ENCODE measurements at places on chromosomes 12 and 14.

DNA sequence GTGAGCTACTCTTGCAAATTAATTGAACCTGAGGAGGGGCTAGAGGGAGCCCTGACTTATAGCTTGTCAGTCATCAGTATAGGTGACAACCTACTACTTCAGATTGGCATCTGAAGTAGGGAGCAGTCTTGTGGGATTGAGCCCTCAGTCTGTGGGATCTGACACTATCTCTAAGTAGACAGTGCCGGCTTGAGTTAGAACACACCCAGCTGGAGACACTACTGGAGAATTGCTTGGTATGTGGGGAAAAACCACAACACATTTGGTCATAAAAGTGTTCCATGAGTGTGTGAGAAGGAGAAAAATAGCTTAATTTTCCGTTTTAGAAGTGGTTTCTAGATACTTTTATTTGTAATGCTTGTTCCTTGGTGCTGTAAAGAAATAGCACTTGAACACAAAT lies 30.5 kb upstream of the DDHD1 start:
- no peak for DNase-seq

- DNase-seq, result no peak
Observed at GRCh38 chr14:70898111-70898745, 9.0 kb upstream of the PCNX1 start.

DNA sequence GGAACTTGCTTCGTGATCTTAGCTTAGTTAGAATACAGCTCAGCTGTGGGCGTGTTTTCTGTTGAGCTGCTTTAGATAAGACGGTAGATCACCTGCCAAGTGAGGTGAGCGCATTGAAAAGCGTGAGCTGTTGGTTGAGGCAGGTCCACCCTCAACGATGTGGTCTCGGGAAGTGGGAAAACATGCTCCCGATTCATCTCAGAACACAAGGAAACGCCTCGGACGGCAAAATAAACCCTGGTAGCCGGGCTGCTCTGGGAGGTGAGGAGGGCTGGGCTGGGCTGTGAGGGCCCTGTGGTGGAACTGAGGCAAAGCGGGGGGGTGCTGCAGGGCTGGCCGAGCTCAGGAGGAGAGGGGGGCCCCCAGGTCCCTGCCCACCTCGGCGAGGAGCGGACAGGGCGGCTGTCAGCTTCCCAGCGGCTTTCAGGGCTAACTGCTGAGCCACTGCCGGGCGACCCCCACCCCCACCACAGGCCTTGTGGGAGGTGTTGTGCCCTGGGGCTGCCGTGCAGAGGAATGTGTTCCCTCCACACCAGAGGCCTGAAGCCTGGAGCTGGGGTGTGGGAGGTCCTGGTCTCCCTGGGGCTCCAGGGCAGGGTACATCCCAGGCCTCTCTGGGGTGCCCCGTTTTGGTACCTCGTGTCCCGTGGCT lies 30.7 kb downstream of the NOC4L start:
- no peak for DNase-seq

DNA sequence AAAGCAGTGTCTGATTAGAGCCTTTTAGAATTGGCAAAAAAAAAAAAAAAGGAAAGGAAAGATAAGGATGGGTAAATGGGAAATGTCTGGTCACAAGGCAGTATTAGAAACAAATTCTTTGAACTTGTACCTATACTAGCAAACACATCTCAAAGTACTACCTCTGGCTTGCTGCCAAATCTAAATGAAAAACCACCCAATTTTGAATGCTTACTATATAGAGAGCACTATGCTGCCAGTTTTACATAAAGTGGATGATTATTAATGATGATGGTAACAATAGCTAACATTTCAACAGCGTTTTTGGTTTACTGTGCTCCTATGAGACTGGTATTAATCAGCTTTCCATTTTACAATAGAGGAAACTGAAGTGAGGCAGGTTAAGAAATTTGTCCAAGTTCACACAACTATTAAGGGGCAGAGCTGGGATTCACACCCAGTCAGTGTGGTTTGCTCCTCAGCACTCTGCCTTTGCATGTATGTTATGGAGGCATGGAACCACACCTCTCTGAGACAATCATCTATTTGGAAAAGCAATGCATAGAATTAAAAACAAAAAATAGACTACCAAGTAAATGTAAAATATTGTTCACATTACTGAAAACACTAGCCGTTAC lies 34.2 kb downstream of the ATP2B1 start:
- no peak for DNase-seq

- no peak for DNase-seq
Observed at GRCh38 chr14:52706286-52706685, 714 bp upstream of the PSMC6 start.

- DNase-seq, result peak; percentile 60
Observed at GRCh38 chr14:99604766-99605298, 825 bp upstream of the CCDC85C start.

GRCh38 chr14:53003776-53004175 lies 52.9 kb upstream of the FERMT2 start:
- no peak for DNase-seq

GRCh38 chr14:106487600-106487999 lies 961.2 kb downstream of the TMEM121 start:
- no peak for DNase-seq

DNA sequence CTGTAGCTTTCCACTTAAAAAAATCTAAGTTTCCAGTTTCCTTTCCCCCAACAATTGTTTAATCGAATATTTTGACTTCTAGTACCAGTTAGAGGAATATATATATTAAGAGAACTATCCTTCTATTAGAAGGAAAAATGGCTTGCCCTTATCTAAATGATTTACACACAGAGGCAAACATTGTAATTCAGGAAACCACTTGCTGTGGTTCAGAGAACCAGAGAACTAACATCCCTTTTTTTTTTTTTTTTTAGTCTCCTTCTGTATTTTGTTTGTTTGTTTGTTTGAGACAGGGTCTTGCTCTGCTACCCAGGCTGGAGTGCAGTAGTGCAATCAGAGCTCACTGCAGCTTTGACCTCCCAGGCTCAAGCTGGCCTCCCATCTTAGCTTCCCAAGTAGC lies 746.6 kb downstream of the VRK1 start:
- DNase-seq, result no peak

GRCh38 chr14:30553311-30553989 lies 5.5 kb upstream of the G2E3 start:
- no peak for DNase-seq

DNA sequence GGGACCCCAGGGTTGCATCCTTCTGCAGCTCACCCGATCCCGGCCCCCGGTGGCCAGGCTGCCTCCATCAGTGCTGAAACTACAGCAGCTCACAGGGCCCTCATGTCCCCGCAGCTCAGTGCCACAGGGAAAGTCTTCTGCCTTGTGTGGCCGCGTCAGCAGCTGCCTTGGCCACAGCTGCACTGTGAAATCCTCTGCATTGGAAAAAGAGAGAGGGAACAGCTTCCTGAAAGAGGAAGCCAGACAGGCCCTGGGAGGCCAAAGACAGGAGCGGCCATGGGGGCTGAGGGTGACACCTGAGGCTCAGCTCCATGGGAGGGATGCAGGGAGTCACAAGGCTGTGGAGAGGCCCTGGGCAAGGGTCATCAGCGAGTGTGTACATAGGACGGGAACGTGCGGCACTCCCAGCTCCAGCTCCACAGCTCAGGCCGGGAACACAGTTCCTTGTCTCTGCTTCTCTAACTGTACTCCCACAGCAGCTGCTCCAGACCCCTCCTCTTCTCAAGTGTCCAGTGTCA lies 32.7 kb downstream of the PARP2 start:
- no peak for DNase-seq

DNA sequence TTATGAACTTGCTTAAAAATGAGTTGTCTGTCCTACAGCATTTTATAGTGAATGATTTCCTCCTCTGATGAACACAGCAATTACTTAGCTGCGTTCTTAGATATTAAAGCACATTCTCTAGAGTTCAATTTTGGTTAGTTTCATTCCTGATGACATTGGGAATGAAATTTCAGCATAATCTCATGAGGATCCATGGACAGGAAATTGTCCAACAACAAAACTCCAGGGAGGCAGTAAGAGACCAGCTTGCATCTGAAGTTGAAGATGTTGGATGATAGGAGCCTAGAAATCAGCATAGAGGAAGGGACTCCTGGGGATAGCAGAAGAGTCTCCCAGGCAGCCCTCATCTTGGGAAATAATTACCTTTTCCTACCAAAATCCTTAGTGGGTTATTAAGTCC lies 128.7 kb upstream of the RAP1B start:
- no peak for DNase-seq

GRCh38 chr14:74459976-74460375 lies 33.1 kb downstream of the NPC2 start:
- DNase-seq, result no peak

GRCh38 chr14:99729991-99730875 lies 46.1 kb downstream of the CYP46A1 start:
- DNase-seq, result peak; percentile 98

- DNase-seq, result no peak
Observed at GRCh38 chr12:85523197-85523596, 243.2 kb downstream of the ALX1 start.

GRCh38 chr12:15244341-15244740 lies 23.1 kb upstream of the RERG start:
- DNase-seq, result no peak

DNA sequence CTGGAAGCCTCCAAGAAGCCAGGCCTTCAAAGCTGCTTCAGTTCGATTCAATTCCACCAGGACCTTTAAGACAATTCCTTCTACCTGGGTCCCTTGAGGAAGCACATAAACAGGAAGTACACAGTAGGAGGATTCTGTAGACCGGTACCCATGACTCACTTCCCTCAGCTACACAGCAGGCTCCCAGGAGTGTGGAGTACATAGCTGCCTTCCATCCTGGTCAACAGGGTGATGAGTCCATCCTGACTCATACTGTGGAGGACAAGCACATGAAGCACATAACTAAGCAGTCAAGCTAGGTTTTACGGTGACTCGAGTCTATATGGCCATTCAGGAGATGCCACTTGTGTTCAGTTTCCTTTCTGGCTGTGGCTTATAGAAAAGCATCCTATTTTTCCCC lies 197.6 kb upstream of the RBM19 start:
- DNase-seq, result no peak

- DNase-seq, result no peak
Observed at GRCh38 chr12:68587448-68587873, 23.2 kb upstream of the RAP1B start.

DNA sequence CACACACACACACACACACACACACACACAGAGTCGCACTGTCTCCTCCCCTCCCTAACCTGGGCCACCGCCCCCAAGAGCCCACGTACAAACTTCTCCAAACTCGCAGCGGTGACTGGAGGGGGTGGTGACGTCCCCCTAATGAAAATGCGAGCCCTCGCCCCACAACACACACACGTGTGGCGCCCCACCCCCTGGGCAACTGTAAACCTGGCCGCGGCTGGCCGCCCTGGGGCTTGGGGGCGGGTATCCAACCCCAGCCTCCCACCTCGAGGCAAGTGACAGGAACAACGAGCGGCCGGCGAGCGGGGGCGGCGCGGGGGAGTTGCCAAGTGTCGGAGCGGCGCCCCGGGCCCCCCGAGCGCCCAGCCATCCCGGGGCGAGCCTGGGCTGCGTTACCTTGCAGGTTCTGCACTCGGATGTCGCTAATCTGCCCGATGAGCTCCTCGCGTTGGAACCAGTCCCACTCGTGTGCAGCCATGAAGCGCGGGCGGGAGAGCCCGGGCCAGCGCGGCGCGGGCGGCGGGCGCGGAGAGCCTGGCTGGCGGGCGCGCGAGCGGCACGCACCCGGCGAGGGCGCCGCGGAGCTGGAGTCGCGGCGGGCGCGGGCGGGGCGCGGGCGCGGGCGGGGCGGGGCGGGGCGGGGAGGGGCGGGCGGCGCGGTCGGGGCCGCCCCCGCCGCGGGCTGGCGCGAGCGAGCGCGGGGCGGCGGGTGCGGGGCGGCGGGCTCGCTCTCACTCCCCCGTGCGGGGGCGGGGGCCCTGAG lies at the start of gene CLMN:
Gene CLMN (minus strand): TSS at position 597 of the 766 bp plus-strand sequence. CDS start 116 bp downstream, at position 481.
- peak; percentile 27 for DNase-seq

DNA sequence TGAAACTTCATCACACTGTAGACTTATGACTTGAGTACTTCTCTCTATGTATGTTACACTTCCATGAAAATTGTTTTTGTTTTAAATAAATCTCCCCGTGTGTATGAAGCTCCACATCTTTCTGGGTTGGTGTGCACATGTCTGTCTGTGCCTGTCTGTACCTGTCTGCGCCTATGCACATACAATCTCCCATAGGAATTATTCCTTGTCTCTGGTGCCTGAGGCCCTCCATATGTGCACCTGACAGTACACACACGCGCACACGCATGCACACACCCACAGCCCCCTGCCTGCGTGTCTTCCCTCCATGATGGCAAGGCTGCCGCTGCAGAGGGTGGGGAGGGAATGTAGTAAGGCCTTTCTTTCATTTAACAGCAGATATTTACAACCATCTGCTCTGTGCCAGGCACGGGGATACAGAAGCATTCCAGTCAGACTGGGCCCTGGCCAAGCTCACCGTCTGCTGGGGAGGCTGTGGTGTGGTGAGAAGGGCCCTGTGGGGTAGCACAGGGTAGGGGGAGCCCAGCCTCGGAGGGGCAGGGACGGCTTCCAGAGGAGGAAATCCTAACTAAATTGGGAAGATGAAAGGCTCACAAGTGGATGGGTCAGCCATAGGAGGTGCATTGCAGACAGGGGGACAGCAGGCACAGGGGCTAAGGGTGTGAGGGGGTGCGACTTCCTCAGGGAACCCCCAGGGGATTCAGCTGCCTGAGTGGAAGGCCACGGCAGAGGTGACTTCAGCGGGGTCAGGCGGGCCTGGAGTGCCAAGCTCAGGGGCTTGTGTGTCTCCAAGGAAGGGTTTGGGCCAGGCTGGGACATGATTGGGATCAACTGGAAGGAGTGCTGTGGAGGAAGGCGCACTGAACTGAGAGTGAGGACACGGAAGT lies 26.1 kb downstream of the KRT8 start:
- DNase-seq, result no peak

GRCh38 chr12:2095878-2096277 lies 43.1 kb downstream of the CACNA1C start:
- no peak for DNase-seq

- DNase-seq, result no peak
Observed at GRCh38 chr14:69312608-69313007, 52.6 kb downstream of the GALNT16 start.

DNA sequence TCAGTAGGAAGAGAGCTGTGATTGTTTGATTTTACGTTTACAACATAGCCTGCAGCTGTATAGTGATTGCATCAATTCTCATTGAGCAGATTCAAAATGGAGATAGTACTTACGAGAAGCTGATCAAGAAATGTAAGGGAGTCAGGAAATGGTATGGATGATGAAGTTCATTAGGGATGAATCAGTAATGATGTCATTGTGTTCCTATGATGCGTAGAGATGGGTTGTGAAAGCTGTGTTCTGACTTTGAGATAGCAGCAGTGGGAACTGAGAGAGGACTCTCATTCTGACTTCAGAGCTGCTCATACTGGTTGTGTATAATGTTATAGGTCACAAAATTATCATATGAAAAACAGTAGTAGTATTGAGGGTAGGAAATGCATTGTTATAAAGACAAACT lies 44.0 kb downstream of the TTLL5 start:
- no peak for DNase-seq

Measured in neural crest cell (in vitro differentiated cells).